CD4-positive, alpha-beta T cell (primary cell): ENCODE measurements at places on chromosomes 12 and 14.

DNA sequence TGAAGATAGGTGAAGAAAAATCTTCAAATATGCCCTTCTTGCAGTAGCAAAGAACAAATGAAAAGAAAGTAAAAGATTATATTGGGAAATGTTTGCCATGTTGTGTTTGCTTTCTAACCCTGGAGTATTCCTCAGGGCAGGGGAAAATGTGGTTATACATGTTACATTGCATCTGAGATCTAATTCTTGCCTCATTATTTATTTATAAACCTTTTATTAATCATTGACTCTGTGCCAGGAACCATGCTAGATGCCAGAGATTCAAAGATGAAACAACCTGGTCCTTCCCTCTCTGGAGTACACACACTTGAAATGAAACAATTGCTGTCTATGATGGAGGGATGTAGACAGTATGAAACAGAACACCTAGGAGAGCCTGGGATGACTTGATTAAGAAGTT, 128.1 kb upstream of the HMGA2 start:
- DNase-seq, result no peak

GRCh38 chr12:64891629-64892028, 67.2 kb downstream of the TBC1D30 start:
- no peak for DNase-seq

DNA sequence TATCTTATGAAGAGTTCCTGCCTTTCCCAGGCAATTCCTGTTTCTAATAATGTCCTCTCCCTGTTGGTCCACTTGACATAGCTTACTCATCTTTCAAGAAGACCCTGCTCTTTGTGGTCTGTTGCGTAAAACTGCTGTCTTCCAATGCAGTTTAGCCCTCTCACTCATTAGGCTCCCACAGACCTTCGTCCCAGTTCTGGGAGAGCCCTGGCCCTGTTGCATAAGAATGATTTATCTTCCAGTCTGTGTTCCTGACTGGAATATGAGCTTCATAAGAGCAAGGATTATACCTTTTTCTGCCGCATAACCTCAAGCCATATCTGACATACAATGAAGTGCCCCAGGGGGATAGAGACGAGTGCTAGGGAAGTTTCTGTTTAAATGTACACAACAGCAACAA, 365.9 kb upstream of the NOVA1 start:
- no peak for DNase-seq

GRCh38 chr14:91341334-91341733, 76.3 kb downstream of the CCDC88C start:
- no peak for DNase-seq

- peak; percentile 28 for DNase-seq
These were observed 10.7 kb downstream of the CCDC196 start for GRCh38 chr14:66496911-66497310.

GRCh38 chr14:65002586-65003210, 16.0 kb downstream of the FNTB start:
- no peak for DNase-seq

GRCh38 chr14:66701813-66702212, 193.9 kb downstream of the GPHN start:
- no peak for DNase-seq

DNA sequence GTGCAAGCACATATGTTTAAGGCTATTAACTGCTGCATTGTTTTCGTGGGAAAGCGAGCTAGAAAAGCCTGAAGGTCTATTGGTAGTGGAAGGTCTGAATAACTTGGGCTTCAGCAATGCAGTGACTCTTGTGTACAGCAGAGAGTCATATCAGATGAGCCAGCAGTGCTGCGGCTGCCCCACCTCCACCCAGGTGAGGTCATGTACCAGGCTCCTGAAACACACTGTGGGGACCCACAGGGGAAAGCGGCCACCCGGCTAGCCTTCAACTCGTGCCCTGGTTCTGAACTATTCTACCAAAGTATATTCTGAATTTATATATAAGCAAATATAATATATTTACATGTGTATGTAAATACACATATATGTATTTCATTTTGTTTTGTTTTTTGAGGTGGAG, 12.7 kb upstream of the RAN start:
- no peak for DNase-seq

DNA sequence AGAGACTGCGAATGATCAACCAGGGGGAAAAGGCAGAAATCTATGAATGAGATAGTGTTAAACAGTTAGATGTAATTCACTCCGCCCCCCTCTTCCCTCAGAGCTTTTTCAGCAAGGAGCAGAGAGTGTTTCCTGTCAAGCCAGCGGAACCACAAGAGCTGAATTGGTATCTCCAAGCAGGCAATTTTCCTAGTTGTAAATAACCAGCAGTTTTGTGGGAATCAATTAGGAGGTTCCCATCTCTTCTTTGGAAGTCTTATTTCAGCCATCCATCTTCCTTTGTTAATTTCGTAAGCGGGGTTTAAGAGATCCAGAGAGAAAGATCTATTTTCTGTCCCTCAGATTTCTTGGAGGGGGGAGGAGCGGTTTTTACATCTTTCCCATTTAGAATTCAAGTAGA, 178.0 kb downstream of the FOXN3 start:
- DNase-seq, result no peak

- DNase-seq, result no peak
These were observed 205.2 kb downstream of the PAX9 start for GRCh38 chr14:36866867-36867266.

DNA sequence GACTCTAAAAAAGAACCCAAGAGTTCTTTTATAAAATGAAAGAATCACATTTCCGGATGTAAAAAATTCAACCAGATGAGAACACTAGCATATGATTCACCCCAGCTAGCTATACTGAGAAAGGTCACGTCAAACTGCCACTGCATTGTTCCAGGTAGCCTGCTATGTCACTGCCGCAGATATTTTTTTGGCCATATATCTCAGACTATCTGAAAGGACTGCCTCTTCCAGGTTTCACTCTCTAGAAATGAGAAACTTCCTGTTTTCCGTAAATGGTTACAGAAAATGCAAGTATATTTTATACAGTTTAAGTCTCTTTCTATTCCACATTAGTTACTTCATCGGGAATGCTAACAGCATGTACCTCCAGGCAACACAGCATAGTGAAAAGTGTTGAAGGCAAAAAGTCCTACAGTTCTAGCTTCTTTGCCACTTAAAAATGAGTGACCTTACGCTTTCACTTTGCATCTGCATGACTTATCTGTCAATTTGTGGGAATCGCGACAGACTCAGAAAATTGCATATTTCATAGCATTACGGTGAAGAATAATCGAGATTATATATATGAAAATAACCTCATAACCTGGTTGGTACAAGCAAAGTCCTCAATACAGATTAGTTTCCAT, 105.2 kb downstream of the MED13L start:
- DNase-seq, result peak; percentile 26

DNA sequence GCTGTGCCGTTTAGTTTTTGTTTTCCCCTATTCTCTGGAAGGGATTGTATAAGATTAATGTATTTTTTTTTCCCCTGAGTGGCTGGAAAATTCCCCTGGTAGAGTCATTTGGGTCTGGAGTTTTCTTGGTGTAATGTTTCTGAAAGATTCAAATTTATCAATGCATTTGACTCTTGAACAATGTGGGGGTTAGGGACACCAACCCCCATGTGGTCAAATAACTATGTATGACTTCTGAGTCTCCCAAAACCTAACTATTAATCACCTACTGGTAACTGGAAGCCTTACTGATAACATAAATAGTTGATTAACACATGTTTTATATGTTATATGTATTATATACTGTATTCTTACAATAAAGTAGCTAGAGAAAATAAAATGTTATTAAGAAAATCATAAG, 220.1 kb upstream of the PDE3A start:
- DNase-seq, result no peak

DNA sequence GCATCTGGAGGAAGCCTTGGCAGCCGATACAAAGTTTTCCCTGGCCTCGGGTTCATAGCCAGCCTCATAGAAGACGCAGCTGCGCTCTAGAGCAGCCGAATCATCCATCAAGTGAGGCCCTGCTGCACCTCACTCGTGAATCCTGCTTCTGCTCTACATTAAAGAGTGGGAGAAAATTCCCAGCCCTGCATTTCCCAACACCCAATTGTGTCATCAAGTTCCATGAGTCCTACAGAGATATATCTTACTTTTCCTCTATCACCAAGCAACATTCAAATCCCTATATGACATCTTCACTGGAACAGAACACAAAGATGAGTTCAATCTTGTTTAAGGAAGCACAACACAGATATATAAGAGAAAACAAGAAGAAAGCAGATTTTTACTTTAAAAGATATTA, 139.3 kb downstream of the TTC7B start:
- DNase-seq, result no peak

GRCh38 chr12:25800101-25800500, 158.4 kb upstream of the RASSF8 start:
- DNase-seq, result no peak

DNA sequence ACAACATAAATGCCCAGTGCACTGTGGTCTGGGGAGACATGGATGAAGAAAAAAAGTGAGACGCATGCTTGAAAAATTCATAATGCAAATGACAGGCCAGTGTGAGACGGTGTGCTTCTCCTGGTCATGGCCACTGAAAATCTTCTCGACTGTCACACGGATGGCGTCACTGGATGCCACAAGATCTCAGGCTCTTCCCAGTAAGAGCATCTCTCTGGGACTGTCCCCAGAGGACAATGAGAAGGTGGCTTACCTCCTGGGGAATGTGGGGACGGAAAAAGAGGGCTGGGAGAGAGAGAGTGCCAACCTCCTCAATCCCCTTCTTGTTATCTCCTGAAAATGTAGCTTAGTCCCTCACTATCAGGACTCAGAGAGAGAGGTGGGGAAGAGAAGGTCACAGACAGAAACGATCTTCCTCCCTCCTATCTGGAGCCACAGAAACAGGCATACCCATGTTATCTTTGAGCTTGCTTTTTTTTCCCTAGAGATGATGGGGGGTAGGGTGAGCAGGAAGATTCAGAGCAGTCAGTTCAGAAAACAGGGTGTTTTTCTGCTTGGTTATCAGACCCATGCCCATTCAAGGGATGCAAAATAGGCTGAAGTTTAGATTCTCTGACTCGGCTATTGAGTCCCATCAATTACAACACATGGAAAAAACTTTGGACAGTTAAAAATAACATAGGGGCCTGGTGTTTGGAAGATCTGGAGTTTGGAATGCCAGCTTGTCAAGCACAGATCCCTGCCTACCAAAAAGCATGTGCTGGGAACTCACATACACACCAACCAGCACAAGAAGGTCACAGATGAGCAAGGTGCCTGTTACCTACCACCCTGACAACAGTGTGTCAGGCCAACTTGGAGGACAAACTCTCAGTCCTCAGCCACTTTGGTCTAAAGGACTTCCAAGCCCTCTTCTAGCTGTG, 24.2 kb downstream of the DPF3 start:
- DNase-seq, result no peak

DNA sequence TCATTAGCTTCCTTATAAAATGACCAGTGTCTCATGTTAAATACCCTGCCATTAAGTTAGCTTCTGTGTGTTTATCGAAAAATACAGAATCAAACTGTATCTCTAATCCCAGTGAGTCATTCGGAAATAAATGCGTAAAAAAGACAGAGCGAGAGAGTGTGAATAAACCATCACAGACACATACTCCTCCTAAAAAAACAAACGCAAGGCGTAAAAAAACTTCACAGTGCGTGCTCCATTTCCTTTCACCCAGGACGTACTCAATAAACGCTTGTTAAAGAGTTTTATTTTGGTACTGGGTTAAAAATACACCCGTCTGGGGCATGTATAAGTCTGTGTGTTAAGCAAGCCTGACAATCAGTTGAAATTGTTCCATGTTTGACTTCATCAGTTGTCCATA, 58.8 kb upstream of the ISM2 start:
- no peak for DNase-seq

DNA sequence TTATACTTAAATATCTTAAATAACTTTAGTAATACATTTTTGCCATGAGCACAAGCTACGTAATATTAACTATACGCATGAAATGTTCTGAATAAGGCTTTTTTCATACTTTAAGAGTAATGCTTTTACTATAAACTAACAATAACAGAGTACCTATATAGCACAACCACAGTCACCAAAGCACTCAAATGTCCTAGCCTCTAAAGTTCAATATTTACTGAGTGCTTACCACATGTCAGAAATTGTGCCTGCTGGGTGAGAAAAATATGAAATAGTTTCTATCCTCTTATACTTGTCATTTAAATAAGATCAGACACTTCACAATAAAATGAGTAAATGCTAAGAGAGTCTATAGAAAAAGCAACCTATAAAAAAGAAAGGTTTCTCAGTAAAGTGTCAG, 83.1 kb downstream of the SH2B3 start:
- DNase-seq, result no peak

GRCh38 chr14:73245480-73246325, 8.4 kb downstream of the PAPLN start:
- DNase-seq, result no peak

DNA sequence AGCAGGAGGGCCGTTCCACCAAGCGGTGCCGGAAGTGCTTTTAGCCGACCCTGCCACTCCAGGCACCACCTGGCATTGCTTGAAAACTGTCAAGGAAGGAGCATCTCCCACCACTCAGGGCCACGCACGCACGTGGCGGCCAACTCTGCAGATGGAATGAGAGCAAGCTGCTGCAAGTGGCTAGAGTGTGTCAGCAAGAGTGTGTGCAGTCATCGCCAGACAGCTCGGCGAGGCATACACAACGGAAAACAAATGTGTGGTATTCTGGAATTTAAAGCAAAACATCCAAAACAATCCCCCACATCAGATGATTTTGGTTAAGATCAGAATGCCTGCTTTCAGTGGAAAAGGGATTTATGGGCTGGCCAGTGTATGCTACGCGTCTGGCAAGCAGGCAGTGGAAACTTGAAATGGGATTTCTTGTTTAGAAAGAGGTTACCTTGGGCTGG, 11.2 kb downstream of the CD9 start:
- no peak for DNase-seq

GRCh38 chr12:54331461-54331860, 6.5 kb downstream of the COPZ1 start:
- DNase-seq, result no peak

DNA sequence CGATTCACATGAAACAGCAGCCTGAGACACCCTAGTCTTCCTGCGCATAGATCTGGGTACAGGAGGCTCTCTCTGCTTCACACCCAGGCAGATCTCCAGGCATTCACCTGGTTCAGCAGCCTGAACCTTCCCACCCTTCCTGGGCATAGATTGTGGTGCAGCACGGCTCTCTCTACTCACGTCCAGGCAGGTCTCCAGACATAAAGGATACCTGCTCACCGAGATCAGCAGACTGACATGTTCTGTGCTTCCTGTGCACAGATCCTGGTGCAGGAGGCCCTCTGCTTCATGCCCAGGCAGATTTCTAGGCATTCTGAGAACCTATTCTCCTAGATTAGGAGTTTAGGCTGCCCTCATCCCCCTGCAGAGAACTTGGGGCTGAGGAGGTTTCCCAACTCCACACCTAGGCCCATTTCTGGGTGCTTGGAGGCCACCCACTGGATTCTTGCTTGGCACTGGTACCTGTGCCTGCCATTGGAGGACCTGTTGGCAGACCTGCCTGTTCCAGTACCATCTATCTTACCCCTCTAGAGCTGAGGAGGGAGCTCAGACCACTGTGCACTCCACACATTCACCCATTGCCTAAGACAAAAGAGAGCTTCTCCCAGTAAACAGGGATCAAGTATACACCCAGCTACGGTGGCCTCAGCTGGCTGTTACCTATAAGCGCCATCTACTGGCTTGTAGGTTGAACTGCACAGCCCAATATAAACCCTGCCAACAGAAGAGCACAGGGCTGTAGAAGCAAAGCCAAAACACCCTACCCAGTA, 28.0 kb upstream of the GARIN6 start:
- DNase-seq, result no peak

- no peak for DNase-seq
These were observed 82.2 kb upstream of the NEDD1 start for GRCh38 chr12:96824838-96825236.
